ENCODE measurements at places on chromosomes 6 and 20. TPM values are rescaled to one million over a fixed set of nuclear protein-coding genes. Genes with fewer than 3 reads are reported as not detected.

GRCh38 chr6:86017236-86017635, 374.6 kb upstream of the SYNCRIP start:
- DNase-seq: no peak

GRCh38 chr6:129481706-129482105, 228.3 kb downstream of the ARHGAP18 start:
- DNase-seq: no peak

DNA sequence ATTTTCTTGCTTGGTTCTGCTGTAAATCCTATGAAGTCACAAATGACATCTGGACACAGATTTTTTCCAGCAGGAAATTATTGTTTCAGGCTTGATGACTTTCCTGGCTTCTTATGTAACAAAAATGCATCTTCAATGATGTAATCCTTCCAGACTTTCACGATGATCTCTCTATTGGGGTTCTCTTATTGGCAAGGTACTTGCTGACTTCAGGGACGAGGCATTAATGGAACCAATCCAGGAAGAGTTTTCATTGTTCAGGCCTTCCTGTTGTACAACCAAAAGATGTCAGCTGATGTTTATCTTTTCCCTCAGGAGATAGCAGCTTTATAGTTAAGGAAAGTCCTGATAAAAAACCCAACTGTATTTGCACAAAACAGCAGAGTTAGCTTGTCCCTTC, 118.5 kb upstream of the MMS22L start:
- no peak for DNase-seq

GRCh38 chr6:53161481-53162009, 12.9 kb upstream of the GCM1 start:
- DNase-seq: no peak

DNA sequence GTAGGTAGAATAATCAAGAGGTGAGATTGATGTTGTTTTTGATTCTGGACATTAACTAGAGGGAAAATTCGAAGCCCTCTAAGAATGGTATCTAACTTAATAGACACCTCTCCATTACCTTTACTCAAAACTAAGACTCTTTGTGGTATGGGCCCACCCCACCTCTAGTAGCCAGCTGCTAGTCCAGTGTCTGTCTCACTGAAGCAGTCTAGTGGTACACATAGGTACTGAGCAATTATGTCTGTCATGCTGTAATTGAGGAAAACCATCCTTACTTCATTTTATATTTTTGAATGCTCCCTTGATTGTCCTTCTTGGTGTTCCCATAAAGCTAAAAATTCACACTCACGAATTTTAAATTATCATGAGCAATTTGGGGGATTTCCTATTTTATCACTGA, 290.7 kb downstream of the ARHGAP18 start:
- no peak for DNase-seq

- peak; percentile 84 for DNase-seq
Measured at GRCh38 chr20:31835977-31836852, 9.2 kb downstream of the FOXS1 start.

DNA sequence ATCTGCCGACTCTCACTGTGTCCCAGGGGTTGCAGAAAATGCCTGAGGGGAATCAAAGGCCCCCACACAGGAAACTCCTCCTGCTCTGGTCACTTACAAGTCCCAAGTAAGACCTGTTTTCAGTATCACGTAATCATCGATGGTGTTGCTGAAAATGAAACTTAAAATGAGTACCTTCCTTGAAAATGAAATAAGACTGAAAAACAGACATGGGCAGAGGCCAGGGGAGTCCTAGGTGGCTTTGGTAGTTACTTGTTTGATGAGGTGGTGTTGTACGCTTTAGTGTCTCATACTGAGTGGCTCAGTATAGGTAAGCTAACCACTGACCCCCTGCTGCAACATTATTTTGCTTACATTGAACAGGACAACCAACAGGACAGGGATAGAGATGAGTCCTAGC, 43.0 kb upstream of the SYNCRIP start:
- DNase-seq: no peak

DNA sequence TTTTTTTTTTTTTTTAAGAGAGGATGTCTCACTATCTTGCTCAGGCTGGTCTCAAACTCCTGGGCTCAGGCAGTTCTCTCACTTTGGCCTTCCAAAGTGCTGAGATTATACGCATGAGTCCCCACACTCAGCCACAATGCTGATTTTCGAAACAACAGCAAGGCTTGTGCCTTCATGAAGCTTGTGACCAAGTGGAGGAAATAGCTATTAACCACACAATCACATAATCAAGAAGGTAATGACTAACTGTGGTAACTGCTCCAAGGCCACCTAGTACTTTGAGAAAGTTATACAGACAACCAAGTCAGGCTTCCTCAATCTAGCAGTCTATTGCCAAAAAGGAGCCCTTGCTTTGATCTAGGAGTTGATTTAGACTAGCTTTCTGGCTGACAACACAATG, 46.3 kb downstream of the SOD2 start:
- no peak for DNase-seq

DNA sequence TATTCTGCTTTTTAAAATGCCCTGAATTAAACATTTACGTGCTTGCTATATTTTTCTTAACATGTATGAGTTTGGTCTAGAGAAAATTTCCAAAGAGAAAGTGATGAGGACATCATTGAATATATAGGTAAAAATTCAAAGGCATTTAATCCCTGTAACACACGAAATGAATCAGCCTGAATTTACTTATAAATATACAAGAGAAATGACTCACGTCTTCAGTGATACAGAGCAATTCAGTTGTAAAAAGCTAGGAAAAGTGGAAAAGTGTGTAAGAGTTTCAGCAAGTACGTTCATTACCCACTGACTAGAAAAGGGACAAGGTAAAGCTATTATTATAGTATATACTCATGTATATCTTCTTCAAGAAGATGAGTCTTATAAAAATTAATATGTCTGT, 124.8 kb downstream of the HIVEP1 start:
- DNase-seq: no peak

DNA sequence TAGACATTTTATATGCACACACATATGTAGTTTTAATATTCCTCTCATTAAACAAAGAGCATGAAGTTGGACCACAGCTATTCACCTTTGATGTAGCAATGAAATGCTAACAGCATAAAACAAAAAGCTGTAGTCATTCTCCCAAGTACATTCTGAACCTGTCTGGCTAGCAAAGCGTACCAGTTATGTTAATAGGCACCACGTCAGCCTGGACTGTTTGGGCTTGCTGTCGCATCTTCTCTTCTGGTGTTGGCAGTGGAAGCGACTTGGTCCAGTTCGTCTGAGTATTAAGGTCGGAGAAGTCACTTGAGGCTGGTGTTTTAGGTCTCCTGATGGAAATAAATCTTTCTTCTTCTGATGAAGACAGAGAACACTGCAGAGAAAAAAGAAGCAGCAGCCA, 42.8 kb downstream of the HEBP2 start:
- no peak for DNase-seq

DNA sequence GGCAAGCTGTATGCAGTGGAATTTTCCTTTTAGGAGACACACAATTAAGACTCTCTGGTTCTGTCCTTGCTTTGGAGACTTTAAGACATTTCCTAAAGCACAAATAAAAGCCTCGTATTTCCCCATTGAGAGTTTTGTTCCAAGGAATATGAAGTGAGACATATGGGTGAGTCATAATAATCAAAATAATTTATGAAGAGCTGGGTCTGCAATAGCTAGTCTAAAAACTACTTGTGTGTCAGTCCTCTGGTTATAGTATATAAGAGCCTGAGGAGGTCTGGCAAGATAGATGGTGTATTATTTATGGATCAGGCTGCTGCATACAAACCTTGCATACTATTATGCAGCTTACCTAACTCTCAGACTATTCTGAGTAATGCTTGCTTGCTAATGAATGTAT, 142.6 kb downstream of the ADGRG6 start:
- no peak for DNase-seq

- DNase-seq: no peak
Measured at GRCh38 chr20:62364911-62365736, 2.0 kb downstream of the LAMA5 start.

GRCh38 chr6:72974276-72974675, 251.0 kb downstream of the KHDC1L start:
- no peak for DNase-seq

GRCh38 chr6:110322874-110323242, 35.3 kb downstream of the METTL24 start:
- DNase-seq: no peak

- no peak for DNase-seq
Measured at GRCh38 chr20:63037669-63038268, 31.0 kb upstream of the BHLHE23 start.

- peak; percentile 3 for DNase-seq
Measured at GRCh38 chr20:1467355-1468116, 887 bp upstream of the NSFL1C start.

DNA sequence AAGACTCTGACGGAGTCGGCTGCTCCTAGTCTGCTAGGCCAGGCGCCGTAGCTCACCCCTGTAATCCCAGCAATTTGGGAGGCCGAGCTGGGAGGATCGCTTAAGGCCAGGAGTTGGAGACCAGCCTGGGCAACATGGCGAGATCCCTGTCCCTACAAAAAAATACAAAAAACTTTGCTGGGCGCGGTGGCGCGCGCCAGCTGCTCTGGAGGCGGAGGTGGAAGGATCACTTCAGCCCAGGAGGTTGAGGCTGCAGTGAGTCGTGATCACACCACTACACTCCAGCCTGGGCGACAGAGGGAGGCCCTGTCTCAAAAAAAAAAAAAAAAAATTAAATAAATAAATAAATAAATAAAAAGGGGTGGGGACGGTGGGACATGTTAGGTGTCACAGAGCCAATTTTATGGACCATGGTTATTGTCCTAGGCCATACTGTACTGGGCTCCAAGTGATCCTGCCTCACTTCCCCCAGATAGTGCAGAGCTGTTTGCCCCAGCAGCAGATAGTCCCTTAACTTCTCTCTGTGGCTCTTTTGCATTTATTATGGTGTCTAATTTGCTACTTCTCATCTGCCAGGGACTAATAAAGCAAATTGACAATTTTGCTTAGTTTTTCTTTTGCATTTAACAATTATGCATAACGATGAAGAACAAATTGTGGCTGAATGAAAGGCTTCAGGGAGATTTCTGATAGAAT, 5.2 kb downstream of the PI16 start:
- DNase-seq: no peak

GRCh38 chr6:91299544-91300491, 712.9 kb upstream of the MAP3K7 start:
- no peak for DNase-seq

GRCh38 chr6:12051861-12052368, 39.8 kb downstream of the HIVEP1 start:
- no peak for DNase-seq

- no peak for DNase-seq
Measured at GRCh38 chr6:150443621-150444020, 74.8 kb downstream of the IYD start.

DNA sequence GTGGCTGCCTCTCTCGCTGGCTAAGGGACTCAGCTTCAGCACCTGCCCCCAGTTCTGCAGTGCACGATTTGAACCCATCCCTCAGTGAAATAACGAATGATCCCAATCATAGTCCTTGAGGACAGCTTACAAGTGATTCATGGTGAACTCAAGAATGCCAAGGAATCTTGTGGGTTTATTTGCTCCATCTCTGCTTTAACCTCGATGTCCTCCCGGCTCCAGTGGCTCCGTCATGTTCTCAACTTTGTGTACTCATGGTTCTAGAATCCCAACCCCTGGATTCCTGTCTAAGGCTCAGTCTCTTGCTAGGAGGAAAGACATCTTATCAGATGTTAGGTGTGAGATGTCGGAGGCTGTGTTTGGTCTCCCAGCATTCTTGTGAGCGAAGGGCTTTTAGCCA, 29.0 kb upstream of the GTSF1L start:
- DNase-seq: no peak

- no peak for DNase-seq
Measured at GRCh38 chr20:6566821-6567220, 200.7 kb upstream of the BMP2 start.

- DNase-seq: no peak
Measured at GRCh38 chr6:44435500-44435899, 48.0 kb downstream of the CDC5L start.

The PLEKHG1 gene
- total RNA-seq: 45.2 TPM

The MOG gene
- 0.18 TPM for total RNA-seq

The NR2E1 gene
- not detected for total RNA-seq

The GPR6 gene
- total RNA-seq: 0.27 TPM

The SLPI gene
- total RNA-seq: 0.82 TPM

The TPD52L1 gene
- total RNA-seq: 6.7 TPM

The ELOVL4 gene
- 29.2 TPM for total RNA-seq

The ADA gene
- total RNA-seq: 1.7 TPM

The CLIC5 gene
- 2.4 TPM for total RNA-seq

The MYLK2 gene
- 1.1 TPM for total RNA-seq

The ZSCAN23 gene
- 19.9 TPM for total RNA-seq

The UFL1 gene
- 17.1 TPM for total RNA-seq

All from cerebellum (tissue), 4 donors.